BE2C (cell line): ENCODE measurements at places on chromosomes 1 and 21.

GRCh38 chr21:31938330-31939301 is 65.8 kb downstream of the HUNK start:
- no peak for DNase-seq

- no peak for DNase-seq
Measured at GRCh38 chr1:9842073-9842711, 18.4 kb upstream of the CLSTN1 start.

GRCh38 chr1:154741327-154741726 is 128.8 kb downstream of the KCNN3 start:
- DNase-seq = no peak

DNA sequence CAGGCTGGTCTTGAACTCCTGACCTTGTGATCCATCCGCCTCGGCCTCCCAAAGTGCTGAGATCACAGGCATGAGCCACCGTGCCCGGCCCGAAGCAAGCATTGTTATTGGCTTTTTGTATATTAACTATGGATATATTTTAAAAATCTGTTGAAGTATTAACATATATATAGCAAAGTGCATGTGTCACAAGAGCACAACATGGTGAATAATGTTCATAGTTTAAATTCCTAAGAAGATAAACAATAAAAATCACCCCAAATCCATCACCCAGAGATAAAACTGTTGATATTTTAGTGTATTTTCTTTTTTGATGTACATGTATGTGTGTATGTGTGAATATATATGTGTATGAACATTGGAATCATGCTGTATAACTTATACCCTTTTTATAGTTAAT is 9.1 kb upstream of the FOXE3 start:
- DNase-seq = no peak

- DNase-seq = no peak
Measured at GRCh38 chr1:55055951-55056631, 16.7 kb downstream of the PCSK9 start.

- DNase-seq = peak; percentile 45
Measured at GRCh38 chr1:236753516-236753915, 41.6 kb upstream of the MTR start.

- DNase-seq = no peak
Measured at GRCh38 chr1:19262047-19262446, 10.4 kb downstream of the MRTO4 start.

GRCh38 chr1:13666317-13666716 is 33.7 kb upstream of the PRDM2 start:
- DNase-seq = no peak

- DNase-seq = no peak
Measured at GRCh38 chr1:19665496-19666465, 1.1 kb downstream of the HTR6 start.

- no peak for DNase-seq
Measured at GRCh38 chr1:247102381-247102780, 1.8 kb downstream of the ZNF669 start.

GRCh38 chr1:180503280-180503862 is 994 bp upstream of the ACBD6 start:
- DNase-seq = no peak

DNA sequence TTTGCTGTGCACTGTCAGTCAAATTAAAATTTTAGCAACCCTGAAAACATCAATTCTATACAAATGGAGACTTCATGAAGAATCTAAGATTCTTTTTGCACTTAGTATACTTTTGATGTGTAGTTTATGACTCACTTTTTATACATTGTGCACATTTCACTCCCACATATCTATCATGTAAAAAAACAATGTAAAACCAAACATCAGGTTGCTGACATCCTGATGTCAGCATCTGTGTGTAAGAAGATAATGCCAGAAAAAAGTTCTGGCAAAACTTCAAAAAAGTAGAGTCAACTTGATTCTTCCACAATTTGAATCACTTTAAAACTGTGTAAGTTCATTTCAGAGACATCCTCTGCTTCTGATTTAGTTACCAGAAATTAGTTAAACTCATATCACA is 115.7 kb downstream of the CENPF start:
- no peak for DNase-seq

- peak; percentile 42 for DNase-seq
Measured at GRCh38 chr1:94805912-94806311, 14.2 kb upstream of the SLC44A3 start.

DNA sequence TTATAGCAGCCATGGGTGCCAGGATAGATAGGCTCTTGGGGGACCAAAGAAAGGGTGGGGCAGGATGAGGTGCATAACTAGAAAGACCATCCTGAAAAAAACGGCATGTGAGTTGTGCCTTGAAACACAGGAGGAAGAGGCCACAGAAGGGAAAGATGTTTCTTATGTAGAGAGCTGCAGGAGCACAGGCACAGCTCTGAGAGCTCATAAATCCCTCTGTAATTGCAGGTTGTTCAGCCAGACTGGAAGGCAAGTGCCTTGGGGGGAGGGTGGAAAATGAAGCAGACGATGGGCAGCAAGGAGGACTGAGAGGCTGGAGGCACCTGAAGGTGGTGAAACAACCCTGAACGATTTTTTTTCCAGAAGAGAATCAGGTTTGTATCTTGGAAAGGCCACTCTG is 170.7 kb downstream of the NR5A2 start:
- DNase-seq = no peak

DNA sequence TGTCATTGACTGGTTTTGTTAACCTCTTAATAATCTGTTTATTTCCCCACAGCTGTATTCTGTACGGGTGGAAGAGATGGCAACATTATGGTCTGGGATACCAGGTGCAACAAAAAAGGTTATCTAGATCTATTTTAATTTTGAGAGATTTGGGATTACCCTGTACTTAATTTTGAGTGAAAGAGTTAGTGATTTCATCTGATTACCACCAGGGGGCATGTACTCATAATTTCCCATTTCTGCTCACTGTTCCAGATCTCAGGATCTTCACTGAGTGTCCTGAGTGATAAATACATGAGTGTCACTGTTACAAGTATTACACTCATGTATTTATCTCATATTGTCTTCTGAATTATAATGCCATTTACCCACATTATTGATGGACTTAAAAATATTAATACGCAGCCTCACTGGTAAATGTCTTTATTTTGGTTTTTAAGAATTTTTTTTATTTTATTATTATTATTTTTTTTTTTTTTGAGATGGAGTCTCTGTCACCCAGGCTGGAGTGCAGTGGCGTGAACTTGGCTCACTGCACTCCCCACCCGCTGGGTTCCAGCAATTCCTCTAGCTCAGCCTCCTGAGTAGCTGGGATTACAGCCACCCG is 27.4 kb downstream of the DTL start:
- no peak for DNase-seq

DNA sequence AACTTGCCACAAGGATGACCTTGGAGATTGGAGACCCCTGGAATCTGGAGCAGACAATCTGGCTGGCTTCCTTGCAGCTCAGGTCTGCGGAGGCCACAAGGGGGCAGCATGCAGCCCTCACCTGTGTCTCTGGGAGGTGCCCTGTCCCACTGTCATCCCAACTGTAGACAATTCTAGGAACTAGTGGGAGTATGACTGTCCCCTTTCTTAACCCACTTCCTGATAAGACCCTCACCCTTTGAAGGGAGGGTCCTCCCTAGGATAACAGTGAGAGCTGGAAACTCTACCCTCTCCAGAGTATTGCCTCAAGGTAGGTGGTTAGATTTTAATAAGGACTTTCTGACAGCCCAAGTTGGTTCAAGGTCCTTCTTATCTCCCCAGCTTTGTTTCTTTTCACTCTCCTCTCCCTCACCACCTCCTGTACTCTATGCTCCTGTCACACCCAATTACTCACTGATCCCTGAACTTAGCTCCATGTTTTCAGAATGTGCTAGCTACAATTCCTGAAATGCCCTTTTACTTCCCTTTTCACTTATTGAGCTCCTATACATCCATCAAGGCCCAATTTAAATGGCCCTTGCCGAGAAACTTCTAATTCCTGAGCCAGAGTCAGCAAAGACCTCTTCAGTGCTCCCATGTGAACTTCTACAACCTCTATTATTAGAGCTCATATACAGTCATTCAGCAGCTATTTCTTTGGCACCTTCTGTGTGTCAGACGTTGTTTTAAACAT is 9.2 kb upstream of the KCNQ4 start:
- peak; percentile 68 for DNase-seq

DNA sequence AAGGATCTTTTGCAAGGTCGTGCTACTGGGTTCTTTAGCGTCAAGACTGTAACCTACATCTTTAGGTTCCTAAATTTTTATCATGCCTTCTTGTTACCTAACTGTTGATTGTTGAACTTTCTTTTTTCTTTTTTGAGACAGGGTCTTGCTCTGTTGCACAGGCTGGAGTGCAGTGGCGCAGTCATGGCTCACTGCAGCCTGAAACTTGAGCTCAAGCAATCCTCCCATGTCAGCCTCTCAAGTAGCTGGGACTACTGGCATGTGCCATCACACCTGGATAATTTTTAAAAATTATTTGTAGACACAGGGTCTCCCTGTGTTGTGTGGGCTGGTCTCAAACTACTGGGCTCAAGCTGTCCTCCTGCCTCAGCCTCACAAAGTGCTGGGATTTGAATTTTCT is 52.9 kb downstream of the NFIA start:
- no peak for DNase-seq

GRCh38 chr1:19425646-19426239 is 59.6 kb downstream of the CAPZB start:
- DNase-seq = no peak

DNA sequence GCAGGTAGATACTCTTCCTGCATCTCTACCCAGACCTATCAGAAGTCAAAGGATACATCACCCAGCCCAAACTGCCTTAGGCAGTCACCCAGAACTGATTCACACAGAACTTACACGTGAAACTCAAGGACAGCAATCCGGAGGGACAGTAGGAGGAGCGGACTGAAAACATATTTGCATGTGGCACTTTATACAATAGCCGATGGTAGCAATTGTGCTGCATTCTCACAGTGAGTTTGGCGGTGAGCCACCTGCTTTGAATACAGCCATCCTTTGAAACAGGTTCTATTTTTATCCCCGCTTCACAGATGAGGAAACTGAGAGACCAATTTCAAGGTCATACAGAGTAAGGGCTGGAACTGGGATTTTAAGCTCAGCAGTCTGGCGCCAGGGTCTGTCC is 69.5 kb downstream of the EDEM3 start:
- no peak for DNase-seq

- DNase-seq = no peak
Measured at GRCh38 chr1:6103111-6103853, 57.6 kb downstream of the KCNAB2 start.

DNA sequence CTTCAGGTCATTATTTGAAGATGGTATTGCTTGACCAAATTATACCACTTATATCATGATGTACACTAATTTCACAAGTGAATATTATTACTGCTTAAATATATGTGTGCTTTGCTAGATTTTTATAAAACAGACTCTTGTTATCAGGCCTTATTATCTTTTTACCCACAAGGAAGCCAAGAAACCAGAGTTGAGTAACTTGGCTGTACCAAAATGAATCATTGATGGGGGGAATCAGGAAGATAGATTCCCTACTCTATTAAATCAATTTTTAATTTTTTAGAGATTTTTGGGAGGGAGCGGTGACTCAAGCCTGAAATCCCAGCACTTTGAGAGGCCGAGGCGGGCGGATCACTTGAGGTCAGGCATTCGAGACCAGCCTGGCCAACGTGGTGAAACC is 16.0 kb upstream of the SCCPDH start:
- no peak for DNase-seq

DNA sequence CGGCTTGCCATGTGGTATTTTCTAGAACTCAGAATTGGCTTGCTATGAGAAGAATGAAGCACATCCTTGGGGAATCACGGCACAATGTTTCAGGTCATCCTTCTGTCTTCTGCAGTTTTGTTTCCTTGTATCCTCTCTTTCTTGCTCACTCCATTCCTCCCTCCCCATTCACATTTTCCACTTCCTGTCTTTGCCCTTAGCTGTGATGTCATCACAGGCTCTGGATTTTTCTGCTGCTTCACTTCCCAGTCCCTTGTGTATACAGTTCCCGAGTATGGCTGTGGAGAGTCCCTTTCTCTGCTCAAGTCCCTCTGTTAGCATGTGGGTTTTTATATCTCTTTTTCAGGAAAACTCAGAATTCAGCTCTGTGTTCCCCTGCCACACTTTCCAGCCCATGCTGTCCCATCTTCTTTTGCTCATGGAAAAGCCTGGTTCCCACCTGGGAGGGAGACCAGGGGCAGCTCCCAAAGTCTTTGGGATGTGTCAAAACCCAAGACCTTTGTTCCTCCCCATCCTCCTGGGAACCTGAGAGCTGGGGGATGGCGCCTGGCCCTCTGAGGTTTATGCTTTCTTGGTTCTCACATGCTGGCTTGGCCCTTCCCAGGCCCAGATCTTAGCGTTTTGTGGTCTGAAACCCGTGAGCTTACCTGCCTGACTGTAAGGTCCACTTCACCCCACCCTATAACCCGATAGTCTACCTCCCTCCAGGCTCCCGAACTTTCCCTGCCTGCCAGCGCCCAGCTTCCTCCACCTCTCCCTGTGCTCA is 4.8 kb upstream of the RGS16 start:
- DNase-seq = no peak

DNA sequence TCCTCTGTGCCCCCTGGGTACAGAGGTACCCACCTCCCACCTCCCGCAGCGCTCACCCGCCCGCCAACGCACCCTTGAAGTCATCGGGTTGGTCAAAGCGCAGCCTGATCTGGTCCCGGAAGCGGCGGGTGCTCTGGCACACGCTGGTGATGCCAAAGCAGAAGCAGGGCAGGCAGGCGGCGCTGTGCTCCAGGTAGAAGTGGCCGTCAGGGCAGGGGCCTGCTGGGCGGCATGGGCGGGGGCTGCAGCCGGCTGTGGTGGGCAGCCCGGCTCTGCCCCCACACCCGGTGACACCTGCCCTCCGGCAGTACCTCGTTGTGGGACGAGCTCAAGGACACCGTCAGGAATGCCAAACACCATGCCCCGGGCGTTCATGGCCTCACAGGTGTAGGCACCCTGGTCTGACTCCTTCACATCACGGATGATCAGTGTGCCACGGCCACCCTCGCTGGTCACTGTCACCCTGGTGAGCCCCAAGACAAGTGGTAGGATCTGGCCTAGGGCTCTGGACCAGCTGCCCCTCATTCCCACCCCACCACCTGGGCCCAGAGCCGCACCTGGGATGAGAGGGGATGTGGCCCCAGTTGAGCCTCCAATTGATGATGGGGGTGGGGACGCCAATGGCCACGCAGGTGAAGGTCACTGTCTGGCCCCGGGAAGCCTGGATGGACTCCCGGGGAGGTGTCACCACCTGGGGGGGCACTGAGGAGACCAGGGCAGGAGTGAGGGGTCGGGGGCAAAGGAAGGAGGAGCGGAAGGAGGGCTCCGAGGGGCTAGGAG is 52.5 kb downstream of the HSPG2 start:
- no peak for DNase-seq
